ENCODE measurements at places on chromosomes 1 and 21.

GRCh38 chr1:84745857-84746256 is 55.6 kb upstream of the SSX2IP start:
- no peak for DNase-seq

- peak; percentile 27 for DNase-seq
Measured at GRCh38 chr1:19704247-19705113, 39.8 kb downstream of the HTR6 start.

- DNase-seq: no peak
Measured at GRCh38 chr1:212549503-212550017, 59.0 kb upstream of the ATF3 start.

DNA sequence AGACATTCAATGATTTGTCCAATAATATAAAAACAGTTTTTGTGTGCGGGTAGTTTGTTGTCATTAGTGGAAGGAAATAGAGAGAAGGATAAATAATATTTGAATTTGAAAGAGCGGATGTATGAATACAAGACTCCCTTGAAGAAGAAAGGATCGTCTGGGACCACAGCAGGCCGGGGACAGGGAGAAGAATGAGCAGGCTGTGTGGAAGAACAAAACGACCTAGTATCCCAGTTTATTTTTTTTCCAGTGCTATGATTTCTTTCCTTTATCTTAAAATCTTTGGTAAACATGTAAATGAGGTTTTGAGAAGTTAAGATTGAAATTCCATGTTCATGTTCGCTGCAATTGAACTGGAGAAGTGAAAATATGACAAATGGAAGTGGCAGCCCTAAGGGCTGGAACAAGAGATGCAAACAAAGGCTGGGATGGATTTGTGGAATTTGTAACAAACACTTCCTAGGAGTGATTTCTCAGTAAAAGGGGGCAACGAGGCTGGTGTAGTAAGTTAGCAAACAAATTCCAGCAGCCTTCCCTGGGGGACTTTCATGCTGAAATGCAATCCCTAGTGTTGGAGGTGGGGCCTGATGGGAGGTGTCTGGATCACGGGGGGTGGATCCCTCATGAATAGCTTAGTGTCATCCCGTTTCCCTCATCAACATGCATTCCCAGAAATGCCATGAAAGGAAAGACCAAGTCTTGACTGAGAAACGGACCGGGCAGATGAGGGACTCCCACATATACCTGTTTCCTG is 10.2 kb upstream of the IFI16 start:
- DNase-seq: no peak

DNA sequence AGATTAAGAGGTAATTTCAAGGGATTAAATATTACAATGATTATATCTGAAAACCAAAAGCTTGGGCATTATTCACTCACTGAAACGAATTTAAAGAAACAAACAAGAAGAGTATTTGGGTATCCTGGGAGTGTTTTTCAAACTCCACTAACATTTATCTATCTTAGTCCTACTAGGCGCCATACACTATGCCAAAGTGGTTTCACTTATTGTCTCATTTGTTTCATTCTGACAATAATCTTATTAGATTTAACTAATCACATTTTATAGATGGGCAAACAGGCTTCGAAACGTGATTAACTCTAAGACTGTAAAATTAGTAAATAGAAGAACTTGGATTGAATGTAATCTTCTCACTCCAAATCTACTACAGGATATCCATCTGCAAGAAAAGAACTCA is 25.4 kb downstream of the ASH1L start:
- DNase-seq: no peak

DNA sequence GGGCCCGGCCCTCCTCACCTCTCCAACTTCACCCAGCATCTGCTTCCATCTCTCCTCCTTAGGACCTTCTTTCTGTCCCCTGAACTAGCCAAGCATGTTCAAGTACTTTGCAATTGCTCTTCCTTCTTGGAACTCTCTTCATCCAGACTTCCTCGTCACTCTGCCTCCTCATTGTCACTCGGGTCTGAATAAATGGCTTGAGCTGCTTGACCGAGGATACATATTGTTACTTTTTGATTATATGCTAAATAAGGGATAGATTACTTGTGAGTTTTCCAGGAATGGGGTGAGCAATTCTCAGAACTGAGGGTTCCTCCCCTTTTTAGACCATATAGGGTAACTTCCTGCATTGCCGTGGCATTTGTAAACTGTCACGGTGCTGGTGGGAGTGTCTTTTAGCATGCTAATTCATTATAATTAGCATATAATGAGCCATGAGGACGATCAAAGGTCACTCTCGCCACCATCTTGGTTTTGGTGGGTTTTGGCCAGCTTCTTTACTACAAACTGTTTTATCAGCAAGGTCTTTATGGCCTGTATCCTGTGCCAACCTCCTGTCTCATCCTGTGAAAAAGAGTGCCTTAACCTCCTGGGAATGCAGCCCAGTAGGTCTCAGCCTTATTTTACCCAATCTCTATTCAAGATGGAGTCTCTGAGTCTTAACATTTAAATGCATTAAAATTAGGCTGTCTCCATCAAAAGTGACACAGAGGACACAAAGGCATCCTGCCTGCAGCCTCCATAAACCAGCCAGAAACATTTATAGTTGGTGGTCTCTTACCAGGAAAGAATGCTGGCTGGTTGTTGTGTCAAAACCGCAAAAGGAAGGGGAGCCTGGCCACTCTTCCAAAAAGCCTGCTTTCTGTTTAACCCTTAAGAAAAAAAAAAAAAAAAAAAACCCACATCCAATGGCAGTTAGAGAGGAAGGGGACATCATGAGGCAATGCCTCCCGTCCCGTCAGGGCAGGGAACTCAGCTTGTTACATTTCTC is 179.3 kb downstream of the KAZN start:
- DNase-seq: peak; percentile 7

DNA sequence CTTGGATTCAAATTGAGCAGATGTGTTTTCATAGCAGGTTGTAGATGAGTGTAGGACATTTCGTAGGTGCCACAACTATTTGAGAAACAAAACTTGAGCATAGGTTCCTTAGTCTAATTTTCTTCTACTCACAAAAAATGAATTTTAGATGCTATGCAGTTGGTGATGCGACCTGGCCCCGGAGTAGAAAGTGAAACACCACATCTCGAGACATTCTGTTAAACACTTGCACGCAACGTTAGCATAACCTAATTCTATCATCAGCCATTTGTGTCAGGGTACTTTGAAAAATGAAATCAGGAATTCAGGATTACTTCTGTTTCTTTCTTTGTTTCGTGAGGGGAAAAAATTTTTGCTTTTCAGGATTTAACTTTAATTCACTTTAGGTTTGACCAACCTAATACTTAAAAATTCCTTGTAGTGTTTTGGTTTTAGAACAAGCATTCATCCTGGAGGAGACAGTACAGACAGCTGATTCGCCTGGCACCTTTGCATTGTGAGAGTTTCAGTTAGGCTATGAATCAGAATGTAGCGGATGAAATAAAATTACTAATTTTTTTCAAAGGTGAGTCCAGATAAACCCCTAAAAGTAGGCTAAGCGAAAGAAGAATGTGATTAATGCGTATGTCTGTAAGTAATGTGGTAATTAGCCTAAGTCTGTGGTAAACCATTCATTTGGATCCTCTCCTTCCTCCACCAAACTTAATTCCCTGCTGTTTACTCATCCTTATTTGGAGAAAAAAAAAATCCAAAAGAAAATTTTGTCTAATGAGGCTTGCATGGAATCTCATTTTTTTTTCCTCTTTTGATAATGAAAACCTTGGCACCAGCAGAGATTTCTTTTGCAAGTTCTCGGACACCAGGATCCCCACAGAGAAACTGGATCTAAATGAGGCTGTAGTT is 44.9 kb downstream of the MAP3K21 start:
- DNase-seq: no peak

DNA sequence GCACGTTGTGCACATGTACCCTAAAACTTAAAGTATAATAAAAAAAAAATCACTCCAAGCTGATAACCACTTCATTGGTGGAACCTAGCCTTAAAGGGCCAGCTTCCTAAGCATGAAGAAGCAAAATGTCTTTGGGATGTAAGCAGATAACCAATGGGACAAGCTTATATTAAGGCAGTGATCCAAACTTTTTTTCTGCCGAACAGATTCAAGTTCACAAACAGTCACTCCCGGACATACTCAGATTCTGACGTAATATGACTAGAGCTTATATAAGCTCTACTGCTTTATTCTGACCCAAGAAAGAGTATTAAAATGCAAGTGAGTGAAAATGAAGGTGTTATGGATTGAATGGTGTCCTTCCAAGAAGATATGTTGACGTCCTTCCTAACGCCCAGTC is 44.9 kb upstream of the HIVEP3 start:
- DNase-seq: no peak

DNA sequence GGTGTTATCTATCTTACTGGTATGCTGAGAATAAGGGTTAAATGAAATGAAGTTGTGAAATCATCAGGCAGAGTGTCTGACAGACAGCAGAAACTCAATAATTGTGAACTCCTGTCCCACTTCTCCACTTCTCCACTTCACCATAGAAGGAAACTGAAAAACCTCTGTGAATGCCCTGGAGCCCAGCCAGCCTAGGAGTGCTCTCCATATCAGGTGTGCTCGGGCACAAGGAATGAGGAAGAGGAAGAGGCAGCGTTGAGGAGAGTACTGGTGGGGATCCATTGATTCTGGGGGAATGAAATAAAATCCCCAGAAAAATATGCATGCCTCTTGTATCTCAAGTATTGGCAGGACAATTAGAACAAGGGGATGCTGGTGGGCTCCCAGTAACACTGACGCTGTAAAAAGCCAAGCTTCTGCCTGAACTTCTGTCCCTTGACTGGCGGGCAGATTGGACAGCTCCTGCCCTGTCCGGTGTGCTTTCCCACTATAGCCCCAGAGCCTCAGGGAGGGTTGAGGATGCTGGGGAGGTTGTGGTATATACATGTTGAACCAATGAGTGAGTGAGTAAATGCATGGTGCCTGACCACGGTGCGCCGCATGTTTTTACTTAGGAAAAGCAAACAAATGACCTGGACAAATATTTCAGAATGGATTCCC is 47.7 kb downstream of the NMNAT2 start:
- DNase-seq: no peak

- no peak for DNase-seq
Measured at GRCh38 chr1:241829468-241829867, 18.5 kb upstream of the EXO1 start.

All from CD4-positive, CD25-positive, alpha-beta regulatory T cell (primary cell).